ENCODE measurements at places on chromosomes 6 and 20.

- ATAC-seq = peak; percentile 51
Measured at GRCh38 chr6:16851758-16852157, 90.5 kb upstream of the ATXN1 start.

DNA sequence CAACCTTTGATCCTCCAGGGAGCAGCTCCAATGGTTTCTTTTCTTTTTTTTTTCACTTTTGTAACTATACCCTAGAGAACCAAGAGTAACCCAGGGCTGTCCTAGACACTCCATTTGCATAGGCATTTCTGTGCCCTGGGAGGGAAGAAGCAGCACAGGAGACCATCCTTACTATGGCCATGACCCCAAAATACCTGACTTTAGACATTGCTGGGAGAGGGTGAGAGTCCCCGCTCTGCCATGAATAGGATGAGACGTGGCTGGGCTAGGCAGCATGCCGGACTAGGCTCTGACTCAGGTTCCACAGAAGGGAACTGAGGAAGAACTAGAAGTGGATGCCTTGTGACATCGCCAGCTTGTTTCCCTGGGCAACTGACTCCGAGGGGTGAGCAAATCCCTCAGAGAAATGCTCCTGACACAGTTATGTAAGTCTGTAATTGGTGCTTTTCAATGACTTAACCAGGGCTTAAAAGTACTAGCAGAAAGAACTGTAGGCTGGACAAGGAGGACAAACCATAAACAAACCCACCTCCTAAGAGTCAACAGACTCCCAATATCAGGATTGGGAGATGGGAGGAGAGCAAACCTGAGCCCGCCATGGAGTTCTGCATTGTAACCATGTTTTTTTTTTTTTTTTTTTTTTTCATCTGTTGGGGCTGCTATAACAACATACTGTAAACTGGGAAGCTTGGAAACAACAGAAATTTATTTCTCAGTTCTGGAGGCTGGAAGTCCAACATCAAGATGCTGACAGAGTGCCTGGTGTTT, 910 bp upstream of the ADTRP start:
- no peak for ATAC-seq

GRCh38 chr20:11229772-11230171, 556.0 kb upstream of the JAG1 start:
- no peak for ATAC-seq

- no peak for ATAC-seq
Measured at GRCh38 chr6:114272582-114272981, 70.2 kb downstream of the HS3ST5 start.

DNA sequence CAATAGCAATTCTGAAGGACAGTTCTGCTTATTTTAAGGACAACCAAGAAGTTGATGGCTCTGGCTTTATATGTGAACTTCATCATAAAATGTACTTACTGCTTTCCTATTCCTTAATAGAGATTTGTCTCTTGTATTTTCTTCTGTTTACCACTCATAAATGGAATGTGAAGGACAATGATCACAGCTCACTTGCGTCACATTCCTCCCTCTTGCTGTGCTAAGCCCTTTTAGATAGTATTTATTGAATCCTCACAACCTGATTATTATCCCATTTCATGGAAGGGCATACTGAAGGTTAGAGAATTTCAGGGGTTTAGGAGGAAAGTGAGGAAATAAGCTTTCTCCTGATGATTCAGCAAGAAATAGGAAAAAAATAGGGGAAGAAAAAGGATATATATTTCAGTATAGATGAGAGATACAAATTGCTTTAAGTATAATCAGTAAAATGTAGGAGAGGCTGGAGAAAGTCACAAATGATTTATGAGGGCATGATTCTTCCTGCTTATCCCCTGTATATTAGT, 132.9 kb downstream of the AIG1 start:
- ATAC-seq = no peak

- ATAC-seq = no peak
Measured at GRCh38 chr20:13659288-13659687, 20.6 kb upstream of the TASP1 start.

GRCh38 chr20:52168116-52168515, 23.5 kb downstream of the ZFP64 start:
- ATAC-seq = no peak

DNA sequence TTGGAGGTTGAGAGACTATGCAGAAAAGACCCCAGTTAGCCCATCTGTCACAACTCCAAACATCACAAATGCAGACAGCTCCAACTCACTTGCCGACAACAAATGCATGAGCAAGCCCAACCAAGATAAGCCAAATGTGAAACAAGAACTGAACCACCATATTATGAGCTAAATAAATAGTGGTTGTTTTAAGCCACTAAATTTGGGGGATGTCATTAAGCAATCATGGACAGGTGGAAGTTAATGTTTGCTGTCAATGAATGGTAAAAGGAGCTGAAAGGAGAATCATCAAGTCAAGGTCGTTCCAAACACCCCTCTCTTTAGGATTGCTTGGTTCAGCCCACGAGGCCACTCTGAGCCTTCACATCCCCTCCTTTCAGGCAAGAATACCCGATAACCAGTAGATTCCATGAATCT, 71.2 kb upstream of the PLCB4 start:
- ATAC-seq = no peak
